Upper lobe of left lung (tissue), 6 donors: ENCODE measurements at places on chromosomes 5 and 9.
A peak's percentile ranks its signal among the peaks of the same experiment; 100 is the strongest.

DNA sequence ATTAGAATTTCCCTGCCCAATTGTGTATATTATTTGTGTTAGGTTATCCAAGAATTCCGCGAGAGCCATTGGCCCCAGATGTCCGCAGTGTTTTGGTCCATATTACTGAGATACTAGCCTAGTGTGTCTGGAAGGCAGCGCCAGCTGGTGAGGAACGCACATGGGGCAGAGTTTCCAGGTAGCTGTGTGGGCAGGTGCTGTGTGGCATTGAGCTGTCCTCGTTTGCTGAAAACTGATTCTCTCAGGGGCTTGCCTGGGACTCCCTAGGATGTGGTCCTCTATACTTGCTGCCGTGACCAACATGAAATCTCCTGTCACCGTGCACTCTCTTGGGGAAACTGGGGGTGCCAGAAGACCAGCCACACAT is 288.7 kb downstream of the FANCC start:
- no peak for DNase-seq

DNA sequence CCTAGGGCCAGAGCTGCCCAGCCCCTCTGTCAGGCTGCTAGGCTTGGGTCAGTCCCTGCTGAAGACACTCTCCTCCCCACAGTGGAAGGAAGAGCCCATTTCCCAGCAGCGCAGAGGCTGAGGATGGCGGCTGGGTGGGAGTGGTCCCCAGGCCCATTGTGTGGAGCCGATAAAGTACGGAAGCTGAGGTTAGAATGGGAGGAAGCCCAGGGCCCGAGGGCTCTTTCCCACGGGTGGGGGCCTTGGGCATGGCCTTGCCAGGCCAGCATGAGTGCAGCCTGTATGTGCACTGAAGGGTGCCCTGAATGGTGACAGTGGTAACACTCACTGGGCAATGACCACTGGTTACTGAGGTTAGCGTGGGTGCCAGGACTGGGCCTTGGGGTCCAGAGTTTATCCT is 125.9 kb downstream of the RGS3 start:
- peak; percentile 53 for DNase-seq

- no peak for DNase-seq
Measured at GRCh38 chr5:159734366-159734765, 181.9 kb upstream of the ADRA1B start.

DNA sequence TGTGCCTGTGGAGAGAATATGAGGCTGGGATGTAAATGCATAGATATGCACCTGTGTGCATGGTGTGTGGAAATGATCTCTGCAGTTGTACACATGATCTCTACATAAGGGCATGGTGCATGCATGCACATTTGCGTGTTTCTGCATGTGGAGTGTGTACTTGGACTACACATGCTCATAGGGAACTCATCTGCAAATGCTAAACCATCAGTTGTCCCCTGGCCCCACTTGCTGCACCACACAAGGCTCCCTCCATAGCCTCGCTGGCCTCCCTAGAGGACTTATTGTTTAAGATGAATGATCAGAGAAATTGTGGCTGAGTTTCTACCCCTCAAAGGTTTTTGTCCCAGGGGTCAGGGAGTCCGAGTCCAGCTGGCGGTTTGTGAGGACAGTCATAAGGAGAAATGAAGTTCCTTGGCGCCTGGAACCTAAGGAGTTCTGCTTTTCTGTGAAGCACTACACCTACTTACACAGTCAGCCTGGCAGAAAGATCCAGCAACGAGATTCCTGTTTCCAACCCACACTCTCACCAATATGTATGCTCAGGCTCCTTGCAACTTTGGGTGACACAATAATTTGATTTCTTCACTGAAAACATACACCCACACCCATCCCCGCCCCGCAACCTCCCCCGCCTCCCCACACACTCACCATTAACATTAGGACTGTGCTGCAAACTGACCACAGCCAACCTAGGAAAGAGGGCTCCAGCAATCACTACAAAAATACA is 79.9 kb upstream of the CPEB4 start:
- DNase-seq, result peak; percentile 63

DNA sequence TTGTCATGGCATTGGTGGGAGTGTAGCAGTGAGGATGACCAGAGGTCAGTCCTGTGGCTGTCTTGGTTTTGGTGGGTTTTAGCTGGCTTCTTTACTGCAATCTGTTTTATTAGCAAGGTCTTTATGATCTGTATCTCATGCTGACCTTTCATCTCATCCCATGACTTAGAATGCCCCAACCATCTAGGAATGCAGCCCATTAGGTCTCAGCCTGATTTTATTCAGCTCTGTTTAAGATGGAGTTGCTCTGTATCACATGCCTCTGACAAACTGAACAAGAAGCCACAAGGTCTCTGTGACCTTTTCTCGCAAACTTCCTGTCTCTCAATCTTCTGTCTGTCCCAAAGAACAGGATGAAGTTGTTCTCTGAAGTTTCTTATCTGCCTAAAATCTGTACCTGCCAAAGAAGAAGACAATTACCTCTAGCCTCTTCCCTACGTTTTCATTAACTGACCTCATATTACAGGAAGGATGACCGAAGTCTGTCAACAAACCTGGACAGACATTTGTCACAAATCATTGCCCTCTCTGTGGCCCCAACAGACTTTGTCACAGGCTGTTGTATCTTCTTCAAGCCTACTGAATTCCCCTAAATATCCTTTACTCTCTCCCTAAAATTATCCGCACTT is 284.2 kb upstream of the SEMA6A start:
- DNase-seq, result no peak

GRCh38 chr5:172439785-172440477 is 14.4 kb downstream of the SH3PXD2B start:
- peak; percentile 80 for DNase-seq

DNA sequence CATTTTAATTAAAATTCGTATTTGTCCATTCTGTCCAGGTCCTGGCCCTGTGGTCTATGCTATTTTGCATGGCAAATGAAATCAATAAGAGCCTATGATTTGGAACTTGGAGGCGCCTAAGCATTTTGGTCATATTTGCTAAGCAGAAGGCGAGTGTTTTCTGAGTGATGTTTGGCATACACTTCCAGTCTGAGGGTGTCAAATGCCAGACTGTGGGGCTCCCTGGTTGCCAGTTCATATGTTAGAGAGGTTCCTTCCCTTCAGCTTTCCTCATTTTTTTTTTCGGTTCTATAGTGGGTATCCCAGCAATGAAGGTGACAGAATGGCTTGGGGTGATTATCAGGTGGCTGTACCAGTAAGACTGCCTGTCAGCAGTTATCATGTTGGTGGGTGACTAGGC is 1007.8 kb upstream of the WWC1 start:
- DNase-seq, result no peak

- no peak for DNase-seq
Measured at GRCh38 chr5:169628892-169629291, 8.2 kb upstream of the DOCK2 start.

DNA sequence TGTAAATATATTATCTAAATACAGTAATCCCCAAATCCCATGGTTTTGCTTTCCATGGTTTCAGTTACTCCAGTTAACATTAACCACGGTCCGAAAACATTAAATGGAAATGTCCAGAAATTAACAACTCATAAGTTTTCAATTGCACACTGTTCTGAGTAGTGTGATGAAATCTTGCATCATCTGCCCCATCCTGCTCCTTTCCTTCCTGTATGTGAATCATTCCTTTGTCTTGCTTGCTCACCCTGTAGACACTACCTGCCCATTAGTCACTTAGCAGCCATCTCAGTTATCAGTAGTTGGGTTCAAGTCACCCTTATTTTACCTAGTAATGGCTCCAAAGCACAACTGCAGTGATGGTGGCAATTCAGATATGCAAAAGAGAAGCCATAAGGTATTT is 1568.5 kb upstream of the WWC1 start:
- no peak for DNase-seq

DNA sequence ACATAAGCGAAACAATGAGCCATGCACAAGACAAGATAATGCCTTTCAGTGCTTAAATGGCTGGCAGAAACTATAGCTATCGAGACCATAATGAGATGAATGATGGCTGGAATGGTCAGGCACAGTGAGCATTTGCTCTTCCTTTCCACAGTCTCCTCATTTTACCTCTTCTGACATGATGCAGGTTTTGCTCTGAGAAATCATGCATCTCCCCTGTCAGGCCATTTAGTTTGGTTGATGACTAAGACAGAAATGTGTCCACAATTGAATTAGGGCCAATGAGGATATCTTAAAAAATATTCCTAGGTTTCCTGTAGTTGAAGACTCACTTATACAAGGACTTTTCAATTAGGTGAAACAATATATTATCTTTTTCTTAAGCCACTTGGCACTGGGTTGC is 475.1 kb downstream of the TMEM232 start:
- no peak for DNase-seq

DNA sequence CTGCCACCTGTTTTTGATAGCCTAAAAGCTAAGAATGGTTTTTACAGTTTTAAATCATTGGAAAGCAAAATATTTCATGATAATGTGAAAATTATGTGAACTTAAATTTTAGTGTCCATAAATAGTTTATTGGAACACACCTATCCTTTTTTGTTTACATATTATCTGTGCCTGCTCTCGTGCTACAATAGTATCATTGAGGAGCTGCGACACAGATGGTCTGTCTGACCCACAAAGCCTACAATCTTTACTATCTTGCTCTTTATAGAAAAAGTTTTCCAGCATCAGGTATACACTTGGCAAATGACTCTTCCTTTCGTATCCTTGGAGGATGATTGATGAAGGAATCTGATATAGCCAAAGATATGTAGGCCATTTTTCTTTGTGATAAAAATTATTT is 40.2 kb downstream of the TTC1 start:
- DNase-seq, result no peak

- peak; percentile 15 for DNase-seq
Measured at GRCh38 chr9:137383784-137384756, 38.9 kb downstream of the EXD3 start.
